Stimulated activated CD8-positive, alpha-beta memory T cell treated with anti-CD3 and anti-CD28 coated beads, Interleukin-4, amount 100 ng/mL, for 1 hour (primary cell): ENCODE measurements at places on chromosomes 4 and X.

- DNase-seq: no peak
Observed at GRCh38 chr4:109760682-109761081, 30.8 kb upstream of the PLA2G12A start.

- DNase-seq: no peak
Observed at GRCh38 chr4:186845137-186845842, 121.6 kb upstream of the FAT1 start.

DNA sequence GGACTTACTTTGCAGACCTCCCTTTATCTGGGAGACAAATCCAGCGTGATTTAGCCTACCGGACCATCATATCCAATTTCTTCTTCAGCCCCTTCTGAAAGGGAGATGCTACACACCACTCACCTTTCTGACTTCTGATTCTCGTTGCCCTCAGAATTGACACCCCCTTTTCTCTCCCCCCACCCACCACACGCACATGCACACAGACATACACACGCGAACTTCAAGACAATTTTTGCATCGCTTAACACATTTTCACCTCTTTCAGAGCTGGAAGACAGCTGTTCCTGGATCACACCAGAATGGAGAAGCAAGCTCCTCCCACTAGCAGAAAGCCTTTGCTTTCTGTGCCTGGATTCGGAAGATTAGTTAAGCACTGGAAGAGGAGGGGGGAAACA, 1.0 kb upstream of the SNCA start:
- DNase-seq: no peak

DNA sequence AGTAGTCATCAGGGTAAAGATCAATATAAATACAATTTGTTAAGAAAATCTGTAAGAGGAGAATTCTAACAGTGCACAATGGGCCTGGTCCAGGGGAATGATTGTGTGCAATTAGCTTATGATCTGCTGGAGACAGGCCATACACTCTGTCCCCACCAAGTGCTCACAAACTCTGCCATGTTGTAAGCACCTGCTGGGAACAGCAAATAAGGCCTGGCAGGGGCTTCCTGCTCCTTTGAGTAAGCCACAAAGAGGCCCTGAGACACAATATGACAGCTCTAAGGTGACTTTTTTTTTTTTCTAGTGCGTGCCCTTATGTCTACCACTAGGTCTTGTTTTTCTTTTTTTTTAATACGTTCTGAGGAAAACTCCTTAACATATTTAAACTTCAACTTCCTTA, 866.3 kb upstream of the PCDH7 start:
- no peak for DNase-seq

- DNase-seq: no peak
Observed at GRCh38 chrX:1159548-1159947, 52.9 kb downstream of the CRLF2 start.

DNA sequence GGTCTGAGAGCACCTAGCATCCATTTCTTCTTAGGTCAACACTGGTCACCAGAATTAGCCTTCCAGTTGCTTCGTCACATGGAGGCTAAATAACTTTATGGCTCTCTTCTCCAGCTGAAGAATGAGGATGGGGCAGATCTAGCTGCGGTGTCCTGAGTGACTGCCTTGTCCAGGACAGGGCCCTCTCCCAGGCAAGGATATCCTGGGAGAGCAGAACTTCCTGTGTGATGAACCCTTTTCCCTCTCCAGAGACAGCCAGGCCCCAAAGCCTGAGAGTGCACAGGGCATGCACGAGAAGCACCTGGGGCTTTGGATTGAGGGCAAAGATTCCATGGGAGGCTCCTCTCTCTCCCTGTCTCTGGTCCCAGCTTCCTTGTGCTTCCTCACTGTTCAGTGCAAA, 108.2 kb upstream of the MAMLD1 start:
- no peak for DNase-seq

DNA sequence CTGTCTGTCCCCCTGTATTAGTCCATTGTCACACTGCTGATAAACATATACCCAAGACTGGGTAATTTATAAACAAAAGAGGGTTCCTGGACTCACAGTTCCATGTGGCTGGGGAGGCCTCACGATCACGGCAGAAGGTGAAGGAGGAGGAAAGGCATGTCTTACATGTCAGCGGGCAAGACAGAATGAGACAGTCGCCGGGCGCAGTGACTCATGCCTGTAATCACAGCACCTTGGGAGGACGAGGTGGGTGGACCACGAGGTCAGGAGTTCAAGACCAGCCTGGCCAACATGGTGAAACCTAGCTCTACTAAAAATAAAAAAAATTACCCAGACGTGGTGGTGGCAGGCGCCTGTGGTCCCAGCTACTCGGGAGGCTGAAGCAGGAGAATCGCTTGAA, 24.7 kb downstream of the IL3RA start:
- no peak for DNase-seq

- no peak for DNase-seq
Observed at GRCh38 chr4:82171531-82172155, 202.1 kb downstream of the HNRNPD start.

DNA sequence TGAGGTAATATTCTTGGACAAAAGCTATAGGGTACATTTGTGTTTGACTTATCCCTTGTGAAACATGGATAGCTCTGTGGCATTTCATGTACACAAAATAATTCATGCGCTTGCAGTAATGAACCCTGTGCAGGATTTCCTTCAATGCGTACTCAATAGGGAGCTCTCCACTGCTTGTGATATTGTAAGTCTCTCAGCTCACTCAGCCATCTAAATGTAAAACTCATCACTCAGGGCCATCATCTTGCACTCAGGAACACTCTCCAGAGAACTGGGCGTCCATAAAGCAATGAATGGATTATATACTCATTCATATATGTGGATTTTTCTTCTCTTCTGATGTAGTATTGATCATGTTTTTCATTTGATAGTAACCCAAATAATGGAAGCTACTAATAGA, 288.1 kb downstream of the DCTD start:
- DNase-seq: no peak

- no peak for DNase-seq
Observed at GRCh38 chr4:10577018-10577417, 107.5 kb downstream of the CLNK start.

DNA sequence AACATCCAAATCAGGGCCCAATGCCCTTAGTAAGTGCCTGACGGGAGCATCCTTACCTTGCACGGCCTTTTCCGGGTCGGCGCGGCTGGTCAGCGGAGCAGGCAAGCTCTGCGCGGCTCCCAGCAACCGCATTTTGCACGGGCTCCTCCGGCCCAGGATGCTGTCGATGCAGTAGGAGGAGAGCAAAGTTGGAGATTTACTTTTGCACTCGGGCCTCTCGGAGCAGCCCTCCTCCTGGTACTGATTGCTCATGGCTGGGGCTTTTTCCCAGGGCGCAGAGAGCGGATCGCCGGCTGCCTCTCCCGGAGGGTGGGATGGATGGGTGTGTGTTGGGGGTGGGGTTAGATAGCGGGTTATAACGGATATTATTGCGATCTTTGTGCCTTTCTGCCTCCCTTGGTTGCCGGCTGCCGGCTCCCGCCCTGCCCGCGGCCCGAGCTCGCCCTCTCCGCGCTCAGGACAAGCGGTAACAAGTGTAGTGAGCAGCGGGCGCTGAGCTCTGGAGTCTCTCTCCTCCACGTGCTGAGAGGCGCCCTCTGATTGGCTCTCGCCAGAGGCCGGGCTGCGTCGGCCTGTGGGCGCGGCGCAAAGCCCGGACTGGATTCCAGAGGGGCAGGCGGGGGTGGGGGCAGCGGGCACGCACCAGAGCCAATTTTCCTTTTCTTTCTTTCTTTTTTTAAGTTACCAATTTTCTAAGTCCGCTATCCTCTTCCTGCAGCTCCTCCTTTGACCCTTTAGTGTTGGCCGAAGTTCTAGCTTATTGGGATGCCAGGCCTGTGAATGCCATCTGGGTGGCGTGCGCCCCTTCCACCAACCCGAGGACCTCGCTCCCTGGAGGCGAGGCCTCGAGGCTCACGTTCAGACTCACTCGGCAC, at the start of gene ARX:
ARX (minus strand) TSS at position 480 of the 875 bp plus-strand sequence; CDS start at position 252, 228 bp downstream.
- no peak for DNase-seq

GRCh38 chr4:123640271-123640670, 243.7 kb downstream of the SPRY1 start:
- DNase-seq: no peak

DNA sequence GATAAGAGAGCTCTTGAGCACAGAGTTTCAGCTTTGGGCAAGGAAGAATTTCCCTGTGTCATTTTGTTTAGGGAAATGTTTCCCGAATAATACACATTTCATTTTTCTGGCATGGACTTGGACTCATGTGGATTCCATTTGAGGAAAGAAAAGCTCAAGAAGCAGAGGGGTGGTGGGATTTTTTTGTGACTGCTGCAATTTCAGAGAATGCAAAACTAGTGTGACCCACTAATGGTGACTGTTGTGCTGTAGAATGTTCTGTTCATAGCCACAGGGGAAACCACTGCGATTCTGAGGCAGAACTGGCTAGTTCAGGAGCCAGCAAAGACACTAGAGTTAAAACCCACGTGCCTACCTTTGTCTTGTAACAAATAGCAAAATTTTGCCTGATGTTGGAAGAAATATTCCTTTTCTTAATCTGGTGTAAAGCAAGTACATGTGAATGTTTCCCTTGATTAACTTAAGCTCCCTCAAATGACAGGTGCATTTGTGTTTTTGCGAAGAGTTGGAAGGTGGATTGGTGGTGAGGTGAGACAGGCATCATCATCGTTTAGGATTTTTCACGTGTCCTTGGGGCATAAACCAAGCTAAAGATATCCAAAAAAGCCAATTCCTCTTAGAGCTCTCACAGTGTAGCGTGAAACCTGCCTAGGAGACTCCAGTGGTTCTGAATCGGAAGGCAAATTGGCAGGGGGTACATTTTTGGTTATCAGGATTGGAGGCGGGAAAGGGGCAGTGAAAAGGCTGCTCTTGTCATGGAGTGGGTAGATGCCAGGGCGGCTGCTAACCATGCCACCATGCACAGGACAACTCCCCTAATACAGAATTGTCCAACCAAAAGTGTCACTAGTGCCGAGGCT, 38.0 kb upstream of the FAM9C start:
- DNase-seq: no peak

DNA sequence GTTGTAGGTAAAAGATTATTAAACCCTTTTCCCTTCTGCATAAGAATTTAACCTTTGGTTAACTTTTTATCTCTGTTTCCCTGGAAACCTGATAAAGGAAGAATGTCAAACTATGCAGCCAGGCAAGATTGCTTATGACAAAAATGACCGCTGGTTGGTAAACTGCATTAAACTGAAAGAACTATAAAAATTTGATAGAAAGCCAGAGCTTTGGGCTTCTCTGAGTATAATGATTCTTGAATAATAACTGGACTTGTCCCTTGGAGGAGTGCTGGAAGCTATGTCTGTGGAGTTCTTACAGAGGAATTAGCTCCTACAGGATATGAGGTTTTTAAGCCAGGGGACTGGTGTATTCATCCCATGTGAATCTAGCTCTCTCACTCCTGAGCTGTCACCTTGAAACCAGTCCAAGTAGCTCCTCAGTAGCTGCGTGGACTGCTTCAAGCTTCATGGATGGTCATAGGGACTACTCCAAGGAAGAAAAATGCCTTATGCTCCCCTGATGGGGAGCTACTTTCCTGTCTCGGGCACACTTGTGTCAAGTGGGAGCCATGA, 52.0 kb downstream of the RASL11B start:
- DNase-seq: no peak

GRCh38 chr4:103150677-103151076, 47.5 kb downstream of the CENPE start:
- DNase-seq: no peak

DNA sequence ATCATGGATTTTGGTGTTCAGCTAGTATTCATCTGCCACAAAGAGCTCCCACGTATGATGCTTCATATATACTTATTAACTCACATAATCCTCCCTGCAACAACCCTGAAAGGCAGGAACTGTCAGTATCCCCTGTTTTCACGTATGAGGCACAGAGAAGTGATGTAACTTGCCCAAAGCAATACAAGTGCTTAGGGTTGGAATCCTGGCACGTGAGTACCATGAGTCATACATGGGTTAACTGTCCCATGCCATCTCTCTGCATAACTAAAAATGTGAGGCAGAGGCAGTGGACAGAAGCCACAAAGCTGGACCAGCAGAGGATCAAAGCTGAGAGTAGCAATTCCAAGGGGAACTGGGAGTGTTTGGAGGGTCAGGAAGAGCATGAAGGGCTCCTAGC, 35.7 kb upstream of the EGFL6 start:
- no peak for DNase-seq

GRCh38 chr4:37976991-37977470, 16.8 kb downstream of the PTTG2 start:
- peak; percentile 57 for DNase-seq

DNA sequence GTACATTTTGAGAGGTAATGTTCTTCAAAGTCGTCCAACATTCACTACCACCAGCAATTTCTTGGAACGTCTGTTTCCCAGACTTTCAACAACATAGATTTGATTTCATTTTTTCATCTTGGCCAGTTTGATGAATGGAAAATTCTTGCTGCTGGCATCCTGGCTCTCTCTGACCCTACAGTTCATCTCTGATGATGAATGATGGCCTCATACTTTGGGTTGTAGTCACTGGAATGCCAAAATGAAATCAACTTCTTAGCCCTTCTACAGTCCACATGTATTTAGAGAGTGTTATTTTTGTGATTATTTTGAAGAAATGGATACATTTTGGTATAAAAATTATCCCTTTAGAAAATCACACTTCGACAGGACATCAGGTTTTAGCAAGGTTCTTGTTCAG, 8.8 kb downstream of the CHST7 start:
- no peak for DNase-seq

GRCh38 chr4:162803378-162803777, 363.3 kb downstream of the NAF1 start:
- no peak for DNase-seq

GRCh38 chrX:153560000-153560399, 38.9 kb downstream of the CCNQ start:
- no peak for DNase-seq

- no peak for DNase-seq
Observed at GRCh38 chr4:74659576-74660411, 134.5 kb downstream of the BTC start.

- no peak for DNase-seq
Observed at GRCh38 chrX:130216320-130216719, 44.6 kb downstream of the RAB33A start.

DNA sequence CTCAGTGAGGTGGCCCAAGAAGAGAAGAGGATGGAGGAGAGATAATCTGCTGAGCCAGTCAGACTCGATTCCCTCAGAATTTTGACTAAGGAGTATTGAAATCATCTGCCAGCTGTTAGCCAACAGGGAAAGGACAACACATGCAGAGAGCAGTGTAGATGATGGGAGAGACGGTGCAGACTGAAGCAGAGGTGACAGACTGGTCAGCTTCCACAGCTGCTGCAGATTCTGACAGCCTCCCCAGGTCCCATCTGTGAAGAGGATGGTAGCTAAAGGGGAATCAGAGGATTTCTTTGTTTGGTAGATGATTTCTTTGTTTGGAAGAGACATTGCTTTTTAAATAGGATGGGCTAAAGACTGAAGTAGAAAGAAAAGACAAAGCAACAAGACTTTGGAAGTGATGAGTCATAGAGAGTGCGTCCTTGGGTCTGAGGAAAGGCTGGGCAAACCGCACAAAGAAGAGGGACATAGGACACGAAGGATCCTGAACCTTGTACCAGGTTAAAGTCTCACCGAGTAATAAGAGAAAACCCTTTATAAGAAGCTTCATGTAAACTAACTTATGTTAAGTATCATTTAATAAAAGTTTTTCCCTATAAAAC, 27.6 kb downstream of the INTU start:
- DNase-seq: no peak
